ENCODE measurements at places on chromosomes 1 and 21.
A peak's percentile ranks its signal among the peaks of the same experiment; 100 is the strongest.

DNA sequence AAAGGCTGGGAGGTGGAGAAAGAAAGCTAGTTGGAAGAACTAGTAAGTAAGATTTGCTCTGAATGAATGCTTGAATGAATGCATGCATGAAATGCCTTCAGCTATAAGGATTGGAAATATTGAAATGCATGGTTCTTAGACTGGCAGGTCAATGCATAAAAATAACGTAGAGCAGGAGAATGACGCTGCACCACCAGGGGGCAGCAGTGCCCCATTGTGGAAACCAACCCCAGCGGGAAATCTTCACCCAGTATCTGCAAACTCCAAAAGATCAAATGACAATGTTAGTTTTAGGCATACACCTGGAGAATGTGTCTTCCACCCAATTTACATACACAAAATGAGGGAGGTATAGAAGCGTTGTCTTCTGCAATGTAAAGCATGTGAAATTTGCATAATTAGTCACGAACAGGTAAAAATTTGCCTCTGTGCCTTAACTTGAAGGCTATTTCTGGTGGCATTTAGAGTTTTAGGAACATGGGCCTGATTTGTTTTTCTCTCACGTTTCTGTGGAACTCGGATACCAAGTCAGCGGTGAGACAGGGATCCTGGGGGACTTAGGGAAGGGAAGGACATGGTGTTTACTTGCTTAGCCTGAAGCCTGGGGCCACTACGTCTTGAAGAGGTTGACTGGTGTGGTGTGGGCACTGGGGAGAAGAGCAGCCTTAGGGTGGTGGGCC, 78.6 kb downstream of the HHAT start:
- DNase-seq: no peak

- no peak for DNase-seq
These were observed 524.0 kb downstream of the LRRIQ3 start for GRCh38 chr1:73673971-73674370.

DNA sequence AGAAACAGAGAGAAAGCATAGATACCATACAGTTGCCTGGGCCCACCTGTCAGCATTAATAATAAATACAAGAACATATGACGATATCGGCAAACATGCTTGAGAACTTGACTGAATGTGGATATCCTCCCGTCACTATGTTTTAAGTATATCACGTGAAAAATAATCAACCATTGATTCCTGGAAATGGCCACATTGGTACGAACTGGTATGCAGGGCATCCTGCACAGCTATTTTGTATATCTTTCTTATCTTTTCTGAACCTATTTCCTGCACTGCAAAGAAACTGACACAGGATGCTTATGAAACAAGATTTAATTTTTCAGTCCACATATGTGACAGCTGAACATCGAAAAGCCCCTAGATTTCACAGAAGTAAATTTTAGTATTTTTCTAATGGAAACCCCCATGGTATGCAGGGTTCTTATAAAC, 22.8 kb upstream of the RGS1 start:
- DNase-seq: no peak

- no peak for DNase-seq
These were observed 8.2 kb downstream of the BACH1 start for GRCh38 chr21:29306920-29307319.

DNA sequence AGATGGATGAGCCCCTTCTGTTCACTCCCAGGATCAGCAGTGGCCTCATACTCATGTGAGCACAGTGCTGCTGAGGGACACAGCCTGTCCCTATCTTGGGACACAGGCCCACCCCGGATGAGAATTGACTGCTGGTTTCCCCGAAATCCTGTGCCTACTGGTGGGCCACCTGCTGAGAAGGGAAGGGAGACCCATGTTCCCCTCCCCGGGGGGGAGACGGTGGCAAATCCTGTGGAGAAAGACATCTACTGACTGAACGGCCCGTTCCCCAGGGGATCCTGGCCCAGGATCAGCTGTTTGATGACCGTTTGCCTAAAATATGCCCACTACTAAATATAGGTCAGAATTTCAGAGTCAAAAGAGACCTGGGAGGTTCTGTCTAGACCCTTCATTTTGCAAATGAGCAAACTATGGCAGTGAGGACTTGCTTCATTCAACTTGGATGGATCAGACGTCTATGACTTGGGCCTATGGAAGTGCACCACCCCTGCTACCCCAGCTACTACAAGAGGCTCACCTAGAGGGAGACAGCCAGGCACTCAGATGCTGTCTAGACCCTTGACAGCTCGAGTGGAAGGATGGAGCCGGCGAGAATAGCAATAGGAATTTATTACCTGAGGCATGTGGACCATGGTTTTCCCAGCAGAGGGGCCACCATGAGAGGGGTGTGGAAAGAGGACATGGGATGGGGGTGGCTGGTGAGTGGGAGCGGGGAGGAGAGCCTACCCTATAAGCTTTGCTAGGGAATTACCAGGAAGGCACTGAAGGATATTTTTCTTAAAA, 15.6 kb upstream of the THEMIS2 start:
- DNase-seq: no peak

DNA sequence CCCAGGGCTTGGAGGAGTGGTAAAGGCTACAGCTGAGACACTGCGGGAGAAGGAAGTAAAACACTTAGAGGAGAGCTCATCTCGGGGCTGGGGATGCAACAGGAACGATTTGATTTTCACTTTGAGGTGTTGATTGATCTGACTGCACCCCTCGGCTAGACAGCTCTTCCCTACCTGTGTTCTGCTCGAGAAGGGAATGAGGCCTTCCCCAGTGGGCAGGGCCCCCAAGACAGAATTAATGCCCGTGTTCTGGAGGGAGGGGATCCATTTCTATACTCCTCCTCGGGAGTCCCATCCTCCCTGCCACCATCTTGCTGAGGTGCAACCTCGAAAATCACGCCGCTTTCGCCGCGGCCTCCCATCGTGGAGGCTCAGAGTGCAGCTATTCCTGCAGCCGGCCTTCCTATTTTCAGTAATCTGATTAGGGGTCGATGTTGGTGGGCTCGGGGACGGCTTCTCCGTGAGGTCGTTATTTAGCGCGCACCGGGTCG, 2.4 kb downstream of the ATP2B4 start:
- DNase-seq: no peak

DNA sequence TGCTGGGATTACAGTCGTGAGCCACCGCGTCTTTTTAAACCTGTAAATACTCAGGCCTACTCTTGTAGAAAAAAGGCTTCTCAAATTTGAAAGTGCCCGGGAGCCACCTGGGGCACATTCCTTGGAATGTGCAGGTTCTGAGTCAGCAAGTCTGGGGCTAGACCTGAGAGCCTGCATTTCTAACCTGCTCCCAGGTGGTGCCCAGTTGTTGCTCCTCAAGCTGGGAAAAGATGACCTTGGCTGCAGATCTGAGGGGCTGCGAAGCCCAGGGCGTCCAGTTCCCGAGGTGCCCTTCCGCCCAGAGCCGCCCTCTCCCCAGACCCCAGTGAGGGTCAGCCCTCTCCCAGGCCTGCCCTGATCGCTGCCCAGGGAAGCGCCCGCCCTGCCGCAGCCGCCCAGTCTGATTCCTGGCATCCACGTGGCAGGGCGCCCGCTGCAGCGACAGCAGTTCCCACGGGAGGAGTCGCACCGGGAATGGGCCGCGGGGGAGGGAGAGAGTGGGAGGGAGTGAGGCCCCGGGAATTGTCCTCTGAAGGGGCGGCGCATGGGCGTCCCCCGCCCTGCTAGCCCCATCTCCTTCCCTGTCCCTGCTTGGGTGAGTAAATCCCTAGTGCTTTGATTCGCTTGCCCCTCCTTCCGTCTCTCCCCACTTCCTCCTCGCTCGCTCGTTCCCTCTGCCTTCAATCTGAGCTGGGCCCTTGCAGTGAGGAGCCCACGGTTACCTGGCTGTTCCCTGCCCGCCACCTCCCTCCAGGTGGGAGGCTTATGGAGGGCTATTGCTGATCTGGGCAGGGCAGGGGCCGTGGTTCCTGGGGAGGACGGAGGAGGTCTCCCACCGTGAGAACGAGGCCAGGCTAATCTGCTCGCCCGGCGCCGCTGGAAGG, 18.8 kb upstream of the TENT5B start:
- DNase-seq: no peak

GRCh38 chr1:162407539-162407938, 4.4 kb downstream of the SH2D1B start:
- no peak for DNase-seq

- no peak for DNase-seq
These were observed 33.4 kb upstream of the COX20 start for GRCh38 chr1:244802041-244802440.

GRCh38 chr1:202235856-202236837, 42.5 kb downstream of the LGR6 start:
- peak; percentile 79 for DNase-seq

DNA sequence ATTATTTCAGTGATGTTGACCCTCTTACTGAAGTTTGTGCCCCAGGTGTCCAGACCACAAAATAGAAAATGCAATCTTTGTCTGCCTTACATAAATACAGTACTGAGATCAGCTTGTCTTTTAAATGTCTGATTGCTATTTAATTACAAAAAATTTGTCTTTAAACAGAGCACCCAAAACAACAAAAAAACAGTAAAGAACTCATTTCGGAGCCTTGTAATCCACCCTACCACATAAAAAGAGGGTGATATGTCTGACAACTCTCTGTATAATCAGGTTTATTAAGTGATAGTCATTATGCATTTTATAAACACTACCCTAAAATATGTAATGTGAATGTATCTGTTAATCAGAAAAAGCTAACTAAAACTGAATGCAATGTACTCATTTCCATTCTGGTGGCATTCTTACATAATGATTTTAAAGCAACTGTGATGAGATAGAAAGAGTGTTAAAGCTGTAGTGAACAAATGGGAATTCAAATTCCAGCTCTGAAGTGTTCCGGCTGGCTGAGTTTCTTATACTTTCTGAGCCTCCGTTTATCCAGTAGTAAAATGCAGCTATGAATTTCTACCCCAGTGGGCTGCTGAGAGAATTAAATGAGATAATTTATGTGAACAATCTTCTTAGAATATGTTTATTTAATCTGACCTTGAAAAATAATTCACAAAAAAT, 486.6 kb downstream of the USP25 start:
- no peak for DNase-seq

GRCh38 chr1:248611883-248612414, 14.4 kb upstream of the OR2T10 start:
- DNase-seq: no peak

DNA sequence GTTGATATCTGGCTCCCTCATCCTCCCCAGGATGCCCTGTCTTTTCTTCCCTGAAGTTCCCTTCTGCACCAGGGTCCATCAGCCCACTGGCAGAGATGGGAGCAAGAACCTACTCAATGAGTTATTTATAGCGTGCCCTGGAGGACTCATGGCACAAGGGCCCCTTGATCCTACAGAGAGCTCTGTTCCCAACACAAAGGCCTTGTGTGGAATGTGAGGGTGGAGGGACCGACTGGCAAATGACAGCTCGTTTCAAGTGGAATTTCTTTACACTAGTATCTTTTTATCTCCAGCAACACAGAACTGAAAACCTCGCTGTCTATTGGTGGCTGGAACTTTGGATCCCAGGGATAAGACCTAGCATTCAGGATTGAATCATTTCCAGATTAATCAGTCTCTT, 22.4 kb downstream of the CHI3L2 start:
- DNase-seq: no peak

GRCh38 chr1:59769736-59770095, 45.0 kb upstream of the HOOK1 start:
- DNase-seq: no peak

- DNase-seq: no peak
These were observed 157.3 kb downstream of the GALNT2 start for GRCh38 chr1:230224101-230224960.

DNA sequence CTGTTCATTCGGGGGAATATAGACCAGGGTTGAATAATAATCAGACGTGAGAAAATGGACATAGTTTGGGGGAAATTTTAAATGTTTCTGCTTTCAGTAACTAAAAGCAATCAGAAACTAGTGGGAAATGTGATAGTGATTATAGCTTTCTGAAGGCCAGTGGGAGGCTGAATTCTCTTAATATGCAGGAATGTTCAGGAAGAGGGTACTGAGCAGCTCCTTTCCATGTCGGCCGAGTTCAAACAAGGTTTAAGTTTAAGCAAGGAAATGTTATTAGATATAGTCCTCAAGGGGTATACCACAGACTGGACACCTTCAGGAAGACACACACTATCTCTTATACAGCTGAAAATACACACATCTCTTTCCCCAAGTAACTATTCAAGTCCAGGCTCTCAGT, 105.5 kb downstream of the HHAT start:
- no peak for DNase-seq

DNA sequence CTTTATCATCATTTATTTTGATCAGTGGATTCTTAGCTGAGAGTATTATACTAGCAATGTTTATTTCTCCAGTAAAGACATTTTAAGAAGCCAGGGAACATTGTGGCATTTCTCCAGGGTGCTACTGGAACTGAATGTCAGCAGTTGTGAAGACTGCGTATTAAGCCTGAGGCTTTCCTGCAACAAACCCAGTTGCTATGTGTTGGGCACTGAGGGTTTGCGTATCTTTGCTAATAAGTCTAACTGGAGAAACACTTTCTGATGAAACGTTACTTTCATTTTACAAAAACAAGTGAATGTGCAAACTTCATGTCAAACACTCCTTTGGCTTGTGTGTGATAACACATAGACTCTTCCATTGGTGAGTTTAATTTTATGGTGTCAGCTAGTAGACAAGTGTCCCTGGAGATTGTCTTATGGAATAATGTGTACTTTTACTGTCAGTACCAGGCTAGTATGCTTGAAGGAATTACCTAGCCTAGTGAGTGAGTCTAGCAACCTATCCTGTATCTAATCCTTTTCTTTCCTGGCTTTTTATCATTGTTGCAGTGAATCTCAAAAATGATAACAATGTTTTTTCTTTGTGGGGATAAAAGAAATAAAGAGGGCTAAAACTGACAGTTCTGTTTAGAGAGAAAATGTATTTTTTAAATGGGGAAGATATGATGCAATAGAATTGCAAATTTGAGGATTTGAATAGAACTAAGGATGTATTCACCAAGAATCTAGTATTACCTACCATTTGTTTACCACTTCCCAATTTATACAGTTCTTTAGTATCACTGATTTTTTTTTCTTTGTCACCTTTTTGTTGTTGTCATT, 70.1 kb downstream of the MTR start:
- DNase-seq: no peak

- no peak for DNase-seq
These were observed 17.4 kb downstream of the CCT8 start for GRCh38 chr21:29056005-29056404.

GRCh38 chr21:42475036-42475435, 21.0 kb downstream of the RSPH1 start:
- no peak for DNase-seq

- DNase-seq: no peak
These were observed 19.8 kb downstream of the ERRFI1 start for GRCh38 chr1:8006037-8006963.

GRCh38 chr1:72284348-72285073, 2.2 kb upstream of the NEGR1 start:
- DNase-seq: peak; percentile 99

GRCh38 chr21:37484535-37485474, 118.2 kb downstream of the DYRK1A start:
- no peak for DNase-seq

DNA sequence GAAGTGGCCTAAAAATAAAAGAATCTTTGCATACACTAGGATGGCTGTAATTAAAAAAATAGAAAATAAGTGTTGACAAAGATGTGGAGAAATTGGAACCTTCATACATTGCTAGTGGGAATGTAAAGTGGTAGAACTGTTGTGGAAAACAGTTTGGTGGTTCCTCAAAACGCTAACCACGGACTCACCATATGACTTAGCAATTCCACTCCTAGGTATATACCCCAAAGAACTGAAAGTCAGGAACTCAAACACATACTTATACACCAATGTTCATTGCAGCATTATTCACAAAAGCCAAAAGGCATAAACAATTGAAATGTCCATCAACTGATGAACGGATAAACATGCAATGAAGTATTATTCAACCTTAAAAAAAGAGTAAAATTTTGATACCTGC, 10.8 kb upstream of the HMGCL start:
- no peak for DNase-seq

- DNase-seq: peak; percentile 62
These were observed 40.0 kb upstream of the IKBKE start for GRCh38 chr1:206430031-206430983.

Data from AG04449 (cell line).